ENCODE measurements at places on chromosomes 12 and 14.

GRCh38 chr12:18472806-18473205 is 211.5 kb downstream of the PIK3C2G start:
- DNase-seq, result no peak

DNA sequence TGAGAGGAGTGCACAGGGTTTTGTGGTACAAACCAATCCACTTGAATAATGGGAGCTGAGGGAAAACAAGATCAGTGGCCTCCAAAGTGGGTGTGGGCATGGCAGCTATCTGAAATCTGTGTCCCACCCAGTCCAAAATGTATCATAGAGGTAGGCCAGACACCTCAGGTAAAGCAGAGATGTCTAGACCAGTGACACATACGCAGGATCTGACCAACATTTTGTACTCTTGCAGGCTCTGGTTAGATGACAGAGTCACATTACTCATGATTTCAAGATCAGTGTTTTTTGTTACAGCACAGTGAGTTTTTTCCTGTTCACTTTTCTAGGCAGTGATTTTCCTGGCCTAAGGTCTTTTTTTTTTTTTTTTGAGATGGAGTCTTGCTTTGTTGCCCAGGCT is 211.8 kb downstream of the PCNX1 start:
- DNase-seq, result no peak

DNA sequence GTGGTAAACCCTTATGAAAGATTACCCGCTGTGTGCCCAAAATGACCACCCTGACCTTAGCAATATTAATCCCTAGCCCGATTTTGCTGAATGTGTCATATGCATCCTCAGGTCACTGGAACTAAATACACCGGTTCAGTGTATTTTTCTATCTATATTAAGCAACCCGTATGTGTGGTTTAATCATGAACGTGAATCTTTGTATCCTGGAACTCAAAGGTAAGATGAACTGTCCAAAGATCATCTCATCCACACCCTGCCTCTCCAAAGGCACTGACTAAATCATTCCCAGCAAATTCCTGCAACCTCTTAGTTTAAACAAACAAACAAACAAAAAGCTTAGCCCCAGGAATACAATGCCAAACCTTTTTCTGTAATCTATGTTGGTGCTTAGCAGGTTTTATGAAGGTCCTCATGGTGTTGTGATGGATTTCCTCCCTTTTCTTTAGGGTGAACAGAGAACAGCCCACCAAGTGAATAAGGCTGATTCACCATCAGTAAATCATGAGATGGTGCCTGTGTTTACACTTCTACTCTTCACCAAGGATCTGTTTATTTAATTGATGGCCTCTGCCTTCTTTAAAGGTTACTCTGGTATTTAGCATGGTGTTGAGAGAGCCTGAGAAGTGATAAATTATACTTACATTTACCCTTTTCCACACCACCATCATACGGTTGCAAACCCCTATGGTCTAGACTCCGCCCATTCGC is 298.6 kb downstream of the DPF3 start:
- no peak for DNase-seq

GRCh38 chr14:88299865-88300530 is 23.1 kb downstream of the KCNK10 start:
- no peak for DNase-seq

DNA sequence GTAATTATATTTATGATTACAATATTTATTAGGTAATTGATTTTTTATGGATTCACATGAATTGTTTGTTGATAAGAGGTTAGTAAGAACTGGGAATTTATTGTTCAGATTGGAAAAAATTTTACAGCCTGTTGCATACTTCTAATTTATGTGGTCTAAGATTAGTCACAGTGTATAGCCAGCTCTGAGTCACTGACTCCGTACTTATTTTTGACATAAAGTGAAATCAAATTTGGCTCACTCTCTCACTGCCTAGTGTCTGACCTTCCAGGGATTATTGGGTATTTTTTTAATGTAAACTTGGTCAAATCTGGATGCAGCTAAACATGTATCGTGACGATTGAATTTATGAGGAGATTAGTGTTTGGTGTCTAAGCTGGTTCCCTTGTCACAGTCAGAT is 109.3 kb downstream of the PTPRQ start:
- DNase-seq, result no peak

DNA sequence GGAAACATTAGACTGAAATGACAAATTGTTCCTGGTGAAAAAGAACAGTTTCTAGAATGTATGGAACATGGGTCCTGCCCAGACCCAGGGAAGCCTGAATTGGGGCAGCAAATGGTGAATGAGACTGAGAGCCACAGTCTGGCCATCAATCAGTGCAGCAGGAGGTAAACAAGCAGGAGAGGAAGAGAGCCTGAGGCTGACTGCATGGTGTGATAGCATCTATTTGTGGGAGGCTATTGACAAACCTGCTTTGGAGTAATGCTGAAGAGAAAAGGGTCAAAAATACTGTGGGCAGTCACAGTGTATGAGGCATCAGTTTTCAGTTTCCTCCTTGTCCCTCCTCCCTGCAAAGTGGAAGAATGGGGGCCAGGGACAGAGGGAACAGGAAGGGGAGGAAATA is 136.8 kb downstream of the ANKS1B start:
- DNase-seq, result no peak
